NCI-H460 (cell line): ENCODE measurements at places on chromosomes 3 and 15.

GRCh38 chr3:53712817-53713388, 133.3 kb downstream of the CHDH start:
- no peak for DNase-seq

GRCh38 chr15:48560321-48561051, 85.0 kb downstream of the FBN1 start:
- no peak for DNase-seq

DNA sequence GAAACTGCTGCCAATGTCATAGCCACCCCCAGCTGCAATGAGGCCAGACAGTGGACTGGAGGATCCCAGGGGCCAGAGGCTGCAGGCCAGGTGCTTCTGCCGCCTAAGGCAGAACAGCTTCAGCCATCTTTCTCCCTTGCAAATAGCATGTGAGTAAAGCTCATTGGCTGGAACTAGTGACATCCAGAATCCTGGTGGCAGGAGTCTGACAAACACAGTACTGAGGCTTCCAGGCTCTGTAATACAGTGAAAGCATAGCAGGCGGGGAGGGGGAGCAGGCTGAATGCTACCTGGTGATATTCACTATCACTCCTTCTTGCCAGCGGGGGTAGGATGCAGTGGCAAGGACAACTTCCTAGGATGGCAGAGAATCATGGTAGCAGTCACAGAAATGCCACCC, 36.5 kb upstream of the TBC1D21 start:
- DNase-seq, result no peak

GRCh38 chr3:29612536-29612935, 331.7 kb downstream of the RBMS3 start:
- DNase-seq, result no peak

DNA sequence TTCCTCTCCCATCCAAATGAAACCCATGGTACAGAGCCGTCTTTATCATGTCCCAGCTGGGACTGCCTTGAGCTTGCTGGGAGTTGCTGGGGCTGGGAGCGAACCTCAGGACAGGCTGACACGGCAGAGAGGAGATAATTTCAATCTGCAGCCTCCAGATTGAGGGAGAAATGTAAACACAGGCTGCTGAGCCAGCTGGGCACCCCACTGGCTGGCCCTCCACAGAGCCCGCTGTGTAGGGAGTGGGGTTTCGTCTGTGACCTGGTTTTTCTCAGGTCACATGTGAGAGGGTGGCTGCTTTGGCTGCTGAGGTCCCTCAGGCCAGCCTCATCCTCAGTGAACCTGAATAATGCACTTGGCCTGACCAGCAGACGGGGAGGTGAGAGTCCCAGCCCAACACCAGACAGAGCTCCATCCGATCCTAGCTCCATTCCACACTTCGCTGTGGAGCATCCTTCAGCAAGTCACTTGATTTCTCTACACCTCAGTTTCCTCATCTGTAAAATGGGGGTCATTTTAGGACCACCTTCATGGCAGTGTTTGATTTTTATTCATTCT, 121.6 kb upstream of the MRPS22 start:
- DNase-seq, result no peak

- no peak for DNase-seq
These were observed 40.0 kb downstream of the ATP2C1 start for GRCh38 chr3:130933801-130934345.

DNA sequence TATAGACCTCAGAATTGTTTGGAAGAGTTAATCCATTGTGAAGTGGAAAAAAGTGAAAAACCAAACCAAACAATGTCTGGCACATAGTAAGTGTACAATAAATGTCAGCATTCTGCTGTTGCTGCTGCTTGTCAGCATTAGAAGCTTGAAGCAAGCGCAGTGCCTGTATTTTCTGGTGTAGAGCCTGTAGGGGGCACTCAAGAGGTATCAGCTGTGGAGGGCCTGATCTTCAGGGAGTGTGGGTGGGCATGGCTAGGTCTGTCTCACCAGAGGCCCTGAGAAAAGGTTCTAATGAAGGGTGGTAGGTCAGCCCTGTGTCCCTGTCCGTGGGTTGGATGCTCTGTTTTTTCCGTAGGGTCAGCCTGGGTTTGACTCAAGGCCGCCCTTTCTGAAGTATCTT, 3.6 kb downstream of the ADAMTSL3 start:
- no peak for DNase-seq

DNA sequence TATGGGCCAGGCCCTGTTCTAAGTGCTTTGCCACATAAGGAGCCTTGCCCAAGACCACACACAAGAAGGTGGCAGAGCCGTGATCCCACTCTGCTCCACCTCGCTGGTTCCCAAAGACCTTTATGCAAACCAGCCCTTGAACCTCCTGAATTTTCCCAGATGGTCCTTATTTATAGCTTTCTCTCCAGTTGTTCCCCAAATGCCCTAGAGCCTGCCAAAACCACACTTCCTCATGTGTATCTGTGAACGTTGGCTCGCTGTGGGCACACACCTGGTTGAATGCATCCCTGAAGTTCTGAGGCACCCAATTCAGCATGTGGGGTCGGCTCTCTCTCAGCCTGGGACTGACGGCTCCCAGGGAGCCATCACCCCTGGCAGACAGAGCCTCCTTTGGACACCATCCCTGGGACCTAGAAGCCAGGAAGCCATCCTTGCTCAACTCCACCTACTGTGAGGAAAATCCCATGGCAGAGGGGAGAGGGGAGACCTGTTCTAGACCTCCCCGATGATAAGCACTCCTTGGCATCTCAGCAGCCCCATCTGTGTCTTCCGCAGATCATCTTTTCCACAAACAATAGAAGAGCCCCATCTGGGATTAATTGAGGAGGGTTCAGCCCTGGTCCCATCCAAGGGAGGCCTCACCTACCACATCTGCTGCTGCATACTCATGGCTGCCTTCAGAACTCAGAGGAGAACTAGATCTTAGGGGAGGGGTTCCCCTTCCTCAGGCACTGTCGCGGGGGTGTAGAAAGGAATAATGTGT, 42.3 kb upstream of the LIMD1 start:
- DNase-seq, result no peak

GRCh38 chr3:168330983-168331382, 235.3 kb upstream of the GOLIM4 start:
- no peak for DNase-seq

- DNase-seq, result no peak
These were observed 61.8 kb downstream of the SLC9A9 start for GRCh38 chr3:143786219-143787191.

DNA sequence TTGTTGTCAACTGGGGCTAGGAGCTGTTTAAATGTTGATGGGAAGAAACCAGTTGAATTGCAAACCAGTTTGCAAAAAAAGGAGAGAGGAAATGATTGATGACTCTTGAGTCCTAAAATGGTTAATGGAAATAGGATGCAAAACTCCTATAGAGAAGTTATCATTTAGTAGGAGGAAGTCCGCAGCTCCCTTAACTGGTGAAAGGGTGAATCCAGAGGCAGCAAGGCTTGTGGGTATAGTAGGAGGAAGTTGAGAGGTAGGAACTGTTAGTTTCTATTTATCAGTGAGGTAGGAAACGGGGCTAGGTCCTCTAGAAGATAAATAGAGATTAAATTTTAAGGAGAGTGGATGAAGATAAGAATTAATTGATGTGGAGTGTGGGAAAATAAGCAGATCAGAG, 15.4 kb downstream of the IREB2 start:
- no peak for DNase-seq

GRCh38 chr15:60710656-60711055, 231.7 kb upstream of the ICE2 start:
- no peak for DNase-seq

- no peak for DNase-seq
These were observed 14.1 kb downstream of the LACTB start for GRCh38 chr15:63135804-63136203.

- no peak for DNase-seq
These were observed 132.9 kb upstream of the AADACL2 start for GRCh38 chr3:151600783-151601182.

DNA sequence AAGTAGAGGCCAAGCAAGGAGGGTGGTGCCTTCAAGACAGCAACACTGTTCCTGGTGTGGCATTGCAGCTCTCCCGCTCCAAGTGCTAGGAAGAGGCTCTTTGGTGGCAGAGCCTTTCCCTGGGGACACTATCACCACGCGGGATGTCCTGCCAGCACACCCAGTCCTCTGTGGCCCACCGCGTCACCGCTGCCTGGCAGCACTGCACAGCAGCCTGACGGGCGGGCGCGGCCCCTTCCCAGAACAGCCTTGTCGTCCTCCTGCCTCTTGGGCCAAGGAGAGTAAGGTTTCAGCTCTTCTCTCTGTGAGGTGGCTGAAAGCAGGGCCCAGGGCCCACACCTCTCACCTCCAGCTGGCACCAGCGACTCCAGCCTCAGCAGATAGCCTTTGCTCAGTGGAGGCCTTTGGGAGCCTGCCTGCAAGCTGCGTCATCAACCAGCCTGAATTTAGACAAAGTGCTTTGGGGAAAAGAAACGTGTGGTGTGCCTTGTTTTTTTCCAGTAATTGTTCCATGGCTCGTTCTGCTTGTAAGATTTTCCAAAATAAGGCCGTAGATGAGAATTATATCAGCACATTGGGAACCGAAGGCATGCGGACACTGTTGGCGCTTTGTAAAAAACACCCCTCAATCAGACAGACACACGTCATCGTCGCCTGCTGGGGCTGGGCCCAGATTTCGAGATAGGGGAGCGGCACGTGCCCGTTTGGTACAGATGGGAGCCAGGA, 65.0 kb downstream of the AAGAB start:
- DNase-seq, result no peak

- no peak for DNase-seq
These were observed 26.1 kb downstream of the GOLGA6L2 start for GRCh38 chr15:23420806-23421575.

- no peak for DNase-seq
These were observed 70.2 kb downstream of the ADAMTS9 start for GRCh38 chr3:64617610-64618009.

GRCh38 chr3:182618981-182619591, 174.2 kb upstream of the ATP11B start:
- no peak for DNase-seq

DNA sequence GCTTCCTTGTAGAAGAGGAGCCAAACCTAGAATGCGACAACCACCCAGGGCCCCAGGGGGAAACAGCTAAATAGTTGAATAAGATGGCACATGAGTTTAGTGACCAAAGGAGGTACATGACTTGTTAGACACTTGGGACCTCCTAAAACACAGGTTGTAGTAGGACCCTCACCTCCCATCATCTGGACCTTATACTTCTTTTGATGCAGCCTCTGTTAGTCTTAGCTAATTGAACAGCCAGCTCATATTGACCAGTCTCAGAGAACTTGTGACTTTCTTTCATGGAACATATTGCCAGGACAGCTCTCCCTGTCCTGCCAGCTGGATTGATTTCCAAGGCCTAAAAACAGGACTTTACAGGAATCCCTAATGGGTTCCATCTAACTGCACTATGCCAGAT, 45.0 kb downstream of the SPSB4 start:
- no peak for DNase-seq

DNA sequence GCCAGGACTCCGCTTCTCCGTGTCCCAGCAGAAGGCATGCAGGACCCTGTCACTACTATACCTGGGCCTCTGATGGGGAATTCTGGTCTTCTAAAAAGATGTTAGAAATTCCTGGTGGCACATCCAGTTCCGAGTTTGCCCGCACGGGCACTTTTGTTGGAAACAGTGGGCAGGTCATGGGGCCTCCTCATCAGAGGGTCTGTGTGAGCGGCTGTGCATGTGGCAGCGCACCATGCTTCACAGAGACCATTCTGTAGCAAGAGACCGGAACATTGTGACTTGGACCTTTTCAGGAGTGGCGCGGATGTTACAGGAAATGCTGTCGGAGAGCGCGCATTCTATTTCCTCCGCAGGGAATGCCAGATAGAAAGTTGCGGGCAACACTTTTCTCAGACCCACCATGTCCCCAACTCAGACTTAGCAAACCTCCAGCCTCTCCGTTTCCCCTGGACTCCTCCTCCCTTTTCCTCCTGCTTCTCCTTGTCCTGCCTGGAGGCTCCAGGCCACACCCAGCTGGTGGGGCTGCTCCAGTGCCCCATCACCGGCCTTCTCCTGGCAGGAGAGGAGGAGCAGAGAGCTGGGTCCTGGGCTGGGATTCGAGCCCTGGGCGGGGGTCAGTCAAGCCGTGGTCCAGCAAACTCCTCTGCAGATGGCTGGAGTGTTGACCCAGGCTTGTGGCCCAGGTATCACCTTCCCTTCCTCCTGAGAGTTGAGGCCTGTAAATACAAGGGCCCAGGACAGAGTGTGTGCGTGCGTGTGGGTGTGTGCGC, 46.6 kb downstream of the KLF13 start:
- no peak for DNase-seq

DNA sequence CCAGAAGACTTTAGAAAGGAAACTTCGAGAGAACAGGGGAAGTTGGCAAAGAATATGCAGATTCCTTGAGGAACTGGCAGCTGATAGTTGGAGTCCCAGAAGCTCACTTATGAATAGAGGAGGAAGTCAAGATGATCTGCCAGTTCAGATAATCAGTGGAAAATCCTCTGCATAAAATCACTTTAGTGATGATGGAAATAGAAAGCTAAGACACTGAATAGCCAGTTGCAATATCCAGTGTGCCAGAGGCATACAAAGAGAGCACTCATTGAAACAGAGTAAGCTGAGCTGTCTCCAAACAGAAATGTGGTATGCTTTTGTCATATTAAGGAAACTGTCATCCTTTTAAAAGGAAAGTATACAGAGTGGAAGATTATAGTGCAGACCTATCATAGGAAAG, 1207.6 kb downstream of the OTOL1 start:
- no peak for DNase-seq

GRCh38 chr3:47849699-47850563, 47.0 kb downstream of the DHX30 start:
- DNase-seq, result peak; percentile 27

DNA sequence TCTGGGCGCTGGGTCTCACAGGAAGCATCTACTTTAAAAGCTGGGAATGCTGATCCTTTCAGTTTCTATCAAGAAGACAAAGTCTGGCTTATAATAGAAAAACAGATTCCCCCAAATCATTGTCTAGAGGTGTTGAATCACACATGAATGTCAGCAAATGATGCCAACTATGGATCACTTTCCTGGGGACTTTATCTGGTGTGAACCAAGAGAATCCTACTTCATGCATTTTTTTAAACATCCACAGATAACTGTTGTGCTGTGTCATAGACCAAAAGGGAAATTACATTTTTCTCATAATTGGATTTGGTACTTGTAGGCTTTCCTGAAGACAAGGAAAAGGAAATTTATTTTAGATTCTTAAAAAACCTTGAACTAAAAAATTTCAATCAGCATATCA, 132.7 kb downstream of the CD47 start:
- no peak for DNase-seq
